ENCODE measurements at places on chromosomes 6 and 20.
A peak's percentile ranks its signal among the peaks of the same experiment; 100 is the strongest.

DNA sequence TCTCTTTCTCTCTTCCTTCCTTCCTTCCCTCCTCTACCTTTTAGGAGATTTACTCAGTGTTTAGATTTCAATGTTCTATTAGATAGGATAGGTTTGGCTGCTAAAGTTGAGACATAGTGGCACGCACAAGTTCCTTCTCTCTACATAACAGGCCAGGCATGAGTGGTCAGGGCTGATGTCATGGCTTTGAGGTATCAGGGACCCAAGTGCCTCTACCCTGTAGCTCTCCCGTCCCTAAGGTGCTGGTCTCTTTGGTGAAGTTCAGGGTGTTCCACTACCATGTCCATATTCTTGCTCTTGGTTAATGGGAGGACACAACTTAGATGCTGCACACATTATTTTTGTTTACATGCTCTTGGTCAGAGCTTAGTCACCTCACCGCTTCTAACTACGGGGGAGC is 245.3 kb downstream of the QKI start:
- DNase-seq, result no peak

DNA sequence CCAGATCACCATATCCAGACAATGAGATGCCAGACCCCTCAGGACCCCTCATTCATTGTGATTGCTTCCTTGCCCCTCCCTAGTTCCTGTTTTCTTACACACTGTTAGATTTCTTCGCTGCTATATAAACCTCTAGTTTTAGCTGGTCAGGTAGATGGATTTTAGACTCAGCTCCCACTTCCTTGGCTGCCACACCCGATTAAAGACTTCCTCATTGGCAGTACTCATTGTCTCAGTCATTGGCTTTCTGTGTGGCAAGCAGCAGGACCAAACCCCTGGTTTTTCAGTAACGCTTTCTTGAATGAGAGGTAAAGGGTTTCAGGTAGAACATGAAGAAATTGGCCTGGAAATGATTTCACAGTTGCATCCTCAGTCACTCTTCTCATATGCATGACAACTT is 47.9 kb downstream of the QRSL1 start:
- no peak for DNase-seq

DNA sequence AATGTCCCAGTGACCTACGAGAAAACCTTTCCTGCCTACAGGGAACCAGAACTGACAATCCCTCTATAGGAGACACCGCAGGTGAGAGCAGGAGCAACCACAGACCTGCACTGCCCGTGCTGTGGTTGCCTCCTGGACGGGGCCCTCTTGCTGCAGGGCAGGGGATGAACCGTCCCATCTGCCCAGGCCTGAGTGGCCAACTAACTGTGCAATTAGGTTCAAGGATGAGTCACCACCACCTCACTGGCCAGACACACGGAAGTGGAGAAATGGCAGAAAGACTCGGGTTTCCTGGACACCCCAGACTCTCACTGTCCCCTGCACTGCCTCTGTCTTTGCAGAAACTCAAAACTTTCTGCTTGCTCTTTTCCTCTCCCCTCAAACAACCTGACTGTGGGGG is 13.8 kb upstream of the HLA-G start:
- DNase-seq, result no peak

DNA sequence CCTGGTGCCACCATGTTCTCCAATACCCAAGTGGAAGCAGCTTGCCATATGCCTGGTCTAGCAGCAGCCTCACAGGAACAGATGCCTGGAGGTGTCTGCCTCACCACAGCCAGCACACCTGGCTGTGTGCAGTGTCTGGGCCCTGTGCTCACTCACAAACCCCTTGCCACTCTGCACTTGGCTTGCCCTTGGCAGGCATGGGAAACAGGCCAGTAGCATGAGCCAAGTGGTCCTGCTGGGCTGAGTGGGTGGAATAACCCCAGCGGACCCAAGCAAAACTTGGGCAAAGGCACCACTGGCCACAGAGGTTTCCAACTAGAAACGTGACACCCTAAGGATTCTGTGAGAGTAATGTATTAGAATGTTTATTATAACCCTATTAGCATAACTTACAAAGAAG is 600.5 kb upstream of the GJE1 start:
- DNase-seq, result no peak

DNA sequence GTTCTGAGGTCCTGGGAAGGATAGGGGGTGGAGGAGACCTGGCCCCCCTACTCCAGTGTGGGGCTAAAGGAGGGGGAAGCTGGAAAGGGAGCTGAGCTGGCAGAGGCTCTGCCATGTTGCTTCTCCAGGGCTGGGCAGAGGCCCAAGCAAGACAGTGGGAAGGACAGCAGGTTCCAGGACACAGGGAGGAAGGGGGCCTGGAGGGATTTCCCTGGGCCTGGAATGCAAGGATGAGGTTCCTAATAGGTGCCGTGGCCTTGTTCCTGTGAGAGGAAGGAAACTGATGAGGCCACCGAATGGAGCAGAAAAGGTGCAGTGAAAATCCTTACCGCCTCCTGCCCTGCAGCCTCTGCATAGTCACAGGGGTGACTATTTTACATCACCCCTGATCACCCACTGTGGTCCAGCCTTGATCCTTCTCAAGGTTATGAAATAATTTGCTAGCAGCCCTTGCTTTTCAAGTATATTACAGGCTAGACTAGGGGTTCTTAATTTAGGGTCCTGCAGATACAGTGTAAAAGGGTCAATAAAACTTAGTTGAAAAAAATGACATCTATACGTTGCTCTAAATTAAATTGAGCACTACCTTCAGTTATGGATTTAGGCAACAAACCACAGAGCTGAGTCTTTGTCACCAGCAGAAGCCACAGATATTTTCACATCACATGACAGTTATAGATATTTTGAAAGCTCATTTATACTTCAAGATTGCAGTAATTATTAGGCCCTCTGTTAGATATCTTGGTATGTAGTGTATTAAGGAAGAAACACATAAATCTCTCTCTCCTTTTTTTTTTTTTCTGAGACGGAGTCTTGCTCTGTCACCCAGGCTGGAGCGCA is 45.7 kb upstream of the RNF24 start:
- no peak for DNase-seq

GRCh38 chr6:90086517-90086916 is 192.2 kb downstream of the GJA10 start:
- DNase-seq, result no peak

DNA sequence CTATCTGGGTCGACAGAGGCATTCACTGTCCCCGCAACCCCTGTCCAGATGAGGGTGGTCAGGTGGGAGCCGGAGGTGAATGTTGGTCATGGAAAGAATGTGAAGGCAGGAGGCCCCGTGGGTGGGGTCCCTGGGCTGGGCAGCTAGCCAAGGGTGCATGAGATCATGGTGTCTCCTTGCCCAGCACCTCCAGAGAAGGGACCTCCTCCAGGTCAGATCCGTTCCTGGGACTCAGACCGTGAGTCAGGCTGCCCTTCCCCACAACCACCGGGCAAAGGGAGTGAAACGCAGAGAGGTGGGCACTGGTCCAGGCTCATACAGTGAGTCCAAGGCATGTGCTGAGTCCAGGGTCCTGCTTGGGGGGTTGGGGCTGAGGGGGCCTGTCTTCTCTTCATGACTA is 3.5 kb downstream of the FOXS1 start:
- no peak for DNase-seq

GRCh38 chr6:52820198-52820597 is 16.6 kb upstream of the GSTA1 start:
- no peak for DNase-seq

GRCh38 chr6:11810854-11811643 is 32.4 kb upstream of the ADTRP start:
- DNase-seq, result no peak

GRCh38 chr20:1381753-1382591 is 10.9 kb downstream of the FKBP1A start:
- no peak for DNase-seq

- peak; percentile 8 for DNase-seq
Measured at GRCh38 chr6:156423829-156424228, 353.3 kb upstream of the ARID1B start.

- DNase-seq, result no peak
Measured at GRCh38 chr6:25218346-25218745, 60.8 kb upstream of the CARMIL1 start.

- no peak for DNase-seq
Measured at GRCh38 chr20:1215386-1216170, 10.3 kb upstream of the RAD21L1 start.

- DNase-seq, result no peak
Measured at GRCh38 chr6:10713962-10714361, 8.9 kb upstream of the TMEM14C start.

DNA sequence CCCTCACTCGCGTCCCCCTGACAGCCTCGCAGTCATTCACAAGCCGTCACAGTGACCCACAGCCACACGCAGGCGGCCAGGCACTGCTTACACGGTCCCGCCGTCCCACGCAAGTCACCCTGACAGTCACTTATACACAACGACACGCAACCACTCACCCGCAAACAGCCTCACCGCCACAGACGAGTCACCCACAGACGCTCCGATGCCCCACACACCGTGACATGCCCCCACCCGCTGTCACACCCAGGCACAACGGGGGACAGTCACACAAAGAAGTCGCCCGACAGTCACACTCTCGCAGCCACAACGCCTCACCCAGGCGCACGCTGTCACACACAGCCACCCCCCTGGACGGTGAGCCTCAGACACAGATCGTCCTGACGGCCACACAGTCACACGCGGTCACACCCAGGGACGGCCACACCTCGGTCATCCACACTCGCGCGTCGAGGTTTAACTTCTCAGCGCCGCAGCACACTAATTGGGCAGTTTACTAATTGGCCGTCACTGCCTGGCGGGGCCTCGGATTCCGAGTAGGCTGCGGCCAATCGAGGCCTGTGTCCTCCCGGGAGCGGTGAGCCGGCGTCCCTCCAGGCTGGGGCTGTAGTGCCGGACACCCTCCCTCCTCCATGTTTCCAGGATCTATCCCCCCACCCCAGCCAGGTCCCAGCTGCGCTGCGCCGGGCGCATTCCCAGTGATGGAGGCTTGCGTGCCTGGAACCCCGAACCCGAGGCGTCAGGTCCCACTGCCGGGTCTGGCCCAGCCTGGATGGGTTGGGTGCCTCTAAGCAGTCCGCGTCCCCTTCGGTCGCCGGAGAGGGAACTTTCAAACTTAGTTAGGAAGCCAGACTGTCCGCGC is 790 bp downstream of the TOX2 start:
- peak; percentile 14 for DNase-seq

DNA sequence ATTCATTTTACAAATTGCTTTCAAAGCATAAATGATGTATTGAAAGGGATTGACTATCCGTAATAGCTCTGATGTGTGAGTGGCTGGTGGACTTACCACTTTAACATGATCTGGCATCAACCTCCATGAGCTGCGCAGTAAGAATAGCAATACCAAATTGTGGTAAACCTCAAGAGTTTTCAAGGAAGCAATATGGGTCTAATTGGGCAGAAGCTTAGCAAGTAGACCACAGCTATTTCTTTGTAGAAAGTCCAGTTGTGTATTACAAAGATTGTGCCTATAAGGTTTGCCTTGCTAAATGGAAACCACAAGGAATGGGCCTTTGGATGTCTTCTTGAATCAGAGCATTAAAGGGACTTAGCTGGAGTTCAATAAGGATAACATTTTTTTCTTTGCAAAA is 736.6 kb downstream of the KIF16B start:
- no peak for DNase-seq

GRCh38 chr6:137868721-137869548 is 1.9 kb downstream of the TNFAIP3 start:
- no peak for DNase-seq

DNA sequence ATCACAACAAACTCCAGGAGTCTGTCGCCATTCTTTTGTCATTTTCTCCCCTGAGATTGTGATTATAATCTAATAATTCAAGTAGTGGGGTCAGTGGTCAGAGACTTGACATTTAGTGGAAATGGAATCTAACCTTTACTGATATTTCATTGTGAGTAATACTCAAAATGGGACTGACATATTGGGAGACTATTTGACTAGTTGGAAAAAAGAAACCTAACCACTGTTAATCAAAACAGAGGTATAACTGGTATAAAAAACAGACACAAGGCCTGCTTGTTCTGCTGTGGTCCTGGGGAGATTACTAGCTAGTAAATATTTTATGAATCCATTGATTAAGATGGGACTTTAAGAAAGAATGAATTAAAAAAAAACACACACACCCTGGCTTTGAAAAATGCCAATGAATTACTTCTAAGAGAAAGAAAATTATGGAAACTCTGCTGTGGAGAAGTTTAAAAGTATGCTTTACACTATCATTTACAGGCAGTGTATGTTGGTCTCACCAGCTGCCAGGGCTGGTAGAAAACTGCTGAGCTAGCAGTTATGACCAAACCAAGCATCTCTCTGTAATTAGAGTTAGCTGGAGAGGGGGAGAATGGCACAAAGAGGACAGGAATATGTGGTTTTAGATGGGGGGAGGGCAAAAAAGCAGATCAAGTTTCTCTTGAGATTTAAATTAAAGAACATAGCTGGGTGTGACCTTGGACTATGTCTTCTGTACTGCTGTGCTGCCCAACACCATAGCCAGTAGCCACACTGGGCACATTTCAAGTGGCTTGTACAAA is 103.7 kb downstream of the FYN start:
- DNase-seq, result no peak

DNA sequence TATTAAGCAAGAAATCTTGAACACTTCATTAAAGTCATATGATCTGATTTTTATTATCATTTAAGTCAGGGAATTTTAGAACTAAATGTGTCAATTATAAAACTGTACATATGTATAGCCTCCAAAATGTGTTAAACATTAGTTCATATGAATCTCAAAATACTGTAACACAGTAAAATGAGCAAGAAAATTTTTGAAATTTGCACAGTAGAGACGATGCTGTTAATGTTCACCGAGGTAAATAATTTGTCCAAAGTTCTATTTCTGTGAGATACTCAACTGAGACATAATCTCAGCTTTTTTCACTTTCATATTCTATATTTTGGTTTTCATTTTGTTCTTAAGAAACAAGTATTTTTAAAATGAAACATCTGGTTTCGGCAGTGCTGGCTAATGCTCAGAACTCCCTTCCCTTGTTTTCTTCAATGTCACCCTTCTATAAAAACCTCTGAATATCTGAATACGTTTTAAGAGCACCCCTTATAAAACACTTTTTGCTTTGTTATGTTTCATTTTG is 353.1 kb downstream of the LAMA2 start:
- no peak for DNase-seq

DNA sequence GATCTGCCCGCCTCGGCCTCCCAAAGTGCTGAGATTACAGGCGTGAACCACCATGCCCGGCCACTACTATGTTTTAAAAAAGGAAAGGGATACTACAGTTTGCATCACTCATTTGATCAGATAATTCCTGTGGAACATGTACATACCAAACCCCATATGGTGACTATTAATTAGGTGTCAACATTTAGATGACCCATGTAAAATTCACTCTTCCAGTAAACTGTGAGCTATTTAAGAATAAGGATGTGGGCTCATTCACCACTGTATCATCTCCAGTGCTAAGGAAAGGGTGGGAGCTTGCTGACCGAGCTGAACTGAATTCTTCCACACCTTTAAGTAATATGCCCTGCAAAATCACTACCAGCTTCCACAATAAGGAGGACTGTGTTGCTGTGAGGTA is 127.5 kb downstream of the BTBD9 start:
- no peak for DNase-seq

- no peak for DNase-seq
Measured at GRCh38 chr6:139494376-139494990, 120.0 kb upstream of the CITED2 start.

DNA sequence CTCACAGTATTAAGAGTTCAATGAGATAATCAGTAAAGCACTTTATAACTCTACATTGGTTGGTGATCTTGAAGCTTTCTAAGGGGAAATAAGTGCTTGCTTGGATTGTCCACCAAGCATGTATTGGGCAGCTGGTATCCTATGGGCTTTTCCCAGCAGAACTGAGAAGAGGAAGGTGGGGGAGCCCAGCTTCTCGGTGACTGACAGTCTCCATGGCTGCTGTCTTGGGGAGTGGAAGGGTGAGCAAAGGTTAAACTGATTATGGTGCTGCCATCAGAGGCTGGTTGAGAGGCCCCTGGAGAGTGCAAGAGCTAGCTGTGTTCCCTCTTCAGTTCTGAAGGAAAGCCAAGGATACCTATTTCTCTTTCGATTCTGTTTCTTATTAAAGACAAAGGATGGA is 35.5 kb upstream of the ADTRP start:
- DNase-seq, result no peak
